Activated CD4-positive, alpha-beta memory T cell treated with anti-CD3 and anti-CD28 coated beads, Interleukin-2, amount 10 ng/mL, durations not matched to agents 7 days and 5 days (primary cell): ENCODE measurements at places on chromosomes 1 and 21. TPM values are rescaled to one million over a fixed set of nuclear protein-coding genes. Genes with fewer than 3 reads are reported as not detected.
A peak's percentile ranks its signal among the peaks of the same experiment; 100 is the strongest.

Gene MUL1
- total RNA-seq, result 21.0 TPM

Gene MPZ
- 8.1 TPM for total RNA-seq

Gene RIMS3
- total RNA-seq, result 5.6 TPM

Gene CDA
- not detected for total RNA-seq

Gene TMPRSS15
- total RNA-seq, result not detected

DNA sequence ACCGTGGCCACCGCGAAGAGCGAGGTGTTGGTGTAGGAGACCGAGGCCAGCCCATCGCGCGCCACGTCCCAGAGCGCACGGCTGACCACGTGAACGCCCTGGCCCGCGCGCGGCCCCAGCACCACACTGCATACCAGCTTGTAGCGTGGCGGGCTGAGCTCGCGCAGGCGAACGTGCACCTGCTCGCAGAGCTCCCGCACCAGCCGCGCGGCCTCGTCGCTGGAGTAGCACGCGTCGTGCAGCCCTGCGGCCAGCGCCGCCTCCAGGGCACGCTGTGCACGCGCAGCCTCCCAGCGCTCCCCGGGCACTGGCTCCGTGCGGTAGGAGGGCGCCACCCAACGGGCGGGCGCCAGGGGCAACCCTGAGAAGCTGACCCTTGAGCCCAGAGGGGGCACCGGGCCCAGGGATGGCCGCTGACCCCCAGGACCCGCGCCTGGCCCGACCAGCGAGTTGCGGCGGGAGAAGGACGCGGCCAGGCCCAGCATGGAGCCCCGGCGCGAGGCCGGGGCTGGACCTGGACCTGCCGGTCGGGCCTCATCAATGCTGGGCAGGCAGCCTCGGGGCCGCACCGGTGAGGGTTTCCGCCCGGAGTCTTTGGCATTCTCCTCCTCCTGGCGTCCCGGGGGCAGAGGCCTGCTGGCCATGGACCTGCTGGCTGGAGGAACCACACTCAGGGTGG lies 987 bp downstream of the DYNLT4 start:
- H3K27me3 ChIP-seq, result no peaks in the 10 kb centered on the region
- H3K36me3 ChIP-seq, result peaks cover 65% of the 10 kb centered on the region
- no peak overlapping the region for H3K4me3 ChIP-seq
- no peak for DNase-seq
- peak overlapping the region; percentile 98 for H3K27ac ChIP-seq
- H3K4me1 ChIP-seq, result peaks cover 87% of the 10 kb centered on the region

GRCh38 chr21:41726970-41727783 lies 39.7 kb downstream of the RIPK4 start:
- no peaks in the 10 kb centered on the region for H3K36me3 ChIP-seq
- no peak overlapping the region for H3K27ac ChIP-seq
- DNase-seq, result no peak
- no peak overlapping the region for H3K4me3 ChIP-seq
- peaks cover 44% of the 10 kb centered on the region for H3K27me3 ChIP-seq

GRCh38 chr1:113813218-113813617 lies 942 bp upstream of the RSBN1 start:
- peak overlapping the region; percentile 98 for H3K4me3 ChIP-seq
- peaks cover 49% of the 10 kb centered on the region for H3K36me3 ChIP-seq
- DNase-seq, result no peak
- peak overlapping the region; percentile 92 for H3K27ac ChIP-seq
- no peaks in the 10 kb centered on the region for H3K27me3 ChIP-seq

GRCh38 chr1:3671371-3672180 lies 19.3 kb downstream of the TP73 start:
- H3K4me3 ChIP-seq, result no peak overlapping the region
- H3K36me3 ChIP-seq, result no peaks in the 10 kb centered on the region
- peaks cover 10% of the 10 kb centered on the region for H3K27me3 ChIP-seq
- no peak for DNase-seq
- H3K4me1 ChIP-seq, result peaks cover 5% of the 10 kb centered on the region
- H3K27ac ChIP-seq, result no peak overlapping the region

GRCh38 chr1:46983166-46983829 lies 40.2 kb upstream of the CYP4X1 start:
- H3K36me3 ChIP-seq, result no peaks in the 10 kb centered on the region
- H3K27me3 ChIP-seq, result peaks cover 40% of the 10 kb centered on the region
- no peak for DNase-seq
- no peak overlapping the region for H3K4me3 ChIP-seq
- no peaks in the 10 kb centered on the region for H3K4me1 ChIP-seq

GRCh38 chr1:42731585-42731984 lies 8.5 kb downstream of the CLDN19 start:
- no peaks in the 10 kb centered on the region for H3K36me3 ChIP-seq
- H3K4me1 ChIP-seq, result peaks cover 2% of the 10 kb centered on the region
- no peak for DNase-seq
- H3K27me3 ChIP-seq, result no peaks in the 10 kb centered on the region
- H3K27ac ChIP-seq, result no peak overlapping the region

- peaks cover 6% of the 10 kb centered on the region for H3K27me3 ChIP-seq
- no peak overlapping the region for H3K4me3 ChIP-seq
- peaks cover 26% of the 10 kb centered on the region for H3K4me1 ChIP-seq
- H3K27ac ChIP-seq, result no peak overlapping the region
- H3K36me3 ChIP-seq, result no peaks in the 10 kb centered on the region
- DNase-seq, result no peak
Observed at GRCh38 chr1:151537112-151537511, 3.0 kb upstream of the TUFT1 start.

DNA sequence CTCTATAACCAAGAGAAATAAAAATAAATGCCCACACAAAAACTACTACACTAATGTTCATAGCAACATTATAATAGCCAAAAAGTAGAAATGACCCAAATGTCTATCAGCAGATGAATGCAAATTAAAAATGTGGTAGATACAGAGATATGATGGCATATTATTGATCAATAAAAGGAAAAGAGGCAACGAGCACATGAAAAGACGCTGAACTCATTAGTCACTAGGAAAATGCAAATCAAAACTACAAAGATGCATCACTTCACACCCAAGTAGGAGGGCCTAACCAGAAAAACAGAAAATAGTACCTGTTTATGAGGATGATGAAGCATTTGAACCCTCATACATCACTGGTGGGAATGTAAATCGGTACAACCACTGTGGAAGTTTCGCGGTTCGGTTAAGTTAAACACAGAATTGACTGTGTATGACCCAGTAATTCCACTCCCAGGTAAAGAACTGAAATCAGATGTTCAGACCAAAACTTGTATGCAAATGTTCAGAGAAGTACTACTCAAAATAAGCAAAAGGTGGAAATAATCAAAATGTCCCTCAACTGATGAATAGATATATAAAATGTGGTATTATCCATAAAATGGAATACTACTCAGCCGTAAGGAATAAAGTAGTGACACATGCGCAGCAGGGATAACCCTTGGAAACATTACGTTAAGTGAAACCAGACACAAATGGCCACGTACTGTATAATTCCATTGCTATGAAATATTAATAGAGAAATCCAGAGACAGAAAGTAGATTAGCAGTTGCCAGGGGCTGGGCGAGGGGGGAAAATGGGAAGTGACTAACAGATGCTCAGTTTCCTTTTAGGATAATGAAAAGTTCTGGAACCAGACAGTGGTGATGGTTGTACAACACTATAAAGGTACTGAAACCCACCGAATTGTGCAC lies 3.1 kb downstream of the USP48 start:
- H3K27me3 ChIP-seq, result no peaks in the 10 kb centered on the region
- DNase-seq, result peak; percentile 41
- H3K4me1 ChIP-seq, result peaks cover 55% of the 10 kb centered on the region
- H3K27ac ChIP-seq, result peak overlapping the region; percentile 84
- H3K36me3 ChIP-seq, result peaks cover 27% of the 10 kb centered on the region
- peak overlapping the region; percentile 57 for H3K4me3 ChIP-seq

DNA sequence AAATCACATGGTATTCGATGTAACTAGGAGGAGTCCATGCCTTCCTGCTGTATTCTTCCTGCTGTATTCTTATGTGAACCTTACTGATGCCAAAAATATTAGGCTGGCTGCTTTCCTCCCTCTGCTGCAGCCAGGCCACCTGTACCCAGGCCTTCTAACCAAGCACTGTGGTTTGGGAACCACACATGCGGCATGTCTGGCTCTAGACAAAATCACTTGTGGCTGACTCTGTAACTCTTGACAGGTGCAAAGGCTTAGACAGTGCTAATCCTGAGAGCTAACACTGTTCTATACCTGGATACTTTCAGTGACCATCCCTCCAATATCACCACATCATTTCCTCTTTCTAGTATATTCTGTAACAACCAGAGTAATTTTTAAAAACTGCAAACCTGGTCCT lies 67.7 kb downstream of the PCP4 start:
- H3K27ac ChIP-seq, result no peak overlapping the region
- H3K27me3 ChIP-seq, result no peaks in the 10 kb centered on the region
- no peaks in the 10 kb centered on the region for H3K4me1 ChIP-seq
- H3K4me3 ChIP-seq, result no peak overlapping the region

GRCh38 chr1:228906223-228906860 lies 171.1 kb downstream of the RHOU start:
- H3K4me3 ChIP-seq, result no peak overlapping the region
- no peaks in the 10 kb centered on the region for H3K4me1 ChIP-seq
- H3K27ac ChIP-seq, result no peak overlapping the region
- peaks cover 2% of the 10 kb centered on the region for H3K27me3 ChIP-seq

DNA sequence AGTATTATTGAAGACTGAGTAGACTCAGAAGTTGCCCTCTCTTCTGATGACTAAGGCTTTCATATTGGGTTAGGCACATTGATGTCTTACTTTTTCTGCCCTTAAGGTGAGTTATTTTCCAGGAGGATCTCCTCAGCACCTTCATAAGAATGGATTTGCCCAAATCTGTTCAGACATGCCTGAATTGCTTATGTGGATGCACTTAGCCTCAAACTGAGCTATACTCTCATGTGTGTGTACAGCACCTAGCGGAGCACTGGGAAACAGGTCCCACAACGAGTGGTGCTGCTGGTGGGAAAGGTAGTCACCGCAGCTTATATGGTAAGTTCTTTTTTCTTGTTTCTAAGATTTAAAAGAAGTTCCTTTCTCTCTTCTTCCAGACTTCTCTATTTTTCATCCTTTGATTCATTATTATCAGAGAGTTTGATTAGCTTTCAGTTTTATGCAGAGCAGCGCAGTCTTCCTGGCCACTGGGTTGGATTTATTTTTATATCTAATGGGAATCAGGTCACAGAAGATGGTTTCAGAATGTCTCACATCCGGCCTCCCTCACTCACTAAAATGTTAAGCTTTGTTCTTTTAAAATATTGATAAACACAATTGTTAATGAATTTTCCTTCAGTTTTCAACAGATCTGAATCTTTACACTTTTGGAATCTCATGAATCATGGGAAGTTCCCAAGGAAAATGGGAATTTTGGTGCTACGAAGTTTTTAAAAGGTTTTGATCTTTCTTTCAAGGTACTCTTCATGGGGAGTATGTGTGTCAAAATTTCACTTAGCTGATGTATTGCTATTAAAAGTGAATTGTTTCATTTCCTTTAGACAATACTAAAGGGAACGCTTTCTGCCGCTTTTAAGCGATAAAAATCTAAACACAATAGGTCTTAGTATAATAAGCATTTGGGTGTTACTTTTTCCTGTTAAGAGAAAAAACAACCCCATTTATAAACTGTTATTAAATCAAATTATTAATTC lies 58.5 kb downstream of the EXTL2 start:
- H3K27ac ChIP-seq, result no peak overlapping the region
- H3K36me3 ChIP-seq, result no peaks in the 10 kb centered on the region
- H3K27me3 ChIP-seq, result peaks cover 11% of the 10 kb centered on the region
- peaks cover 4% of the 10 kb centered on the region for H3K4me1 ChIP-seq
- H3K4me3 ChIP-seq, result no peak overlapping the region
- no peak for DNase-seq

DNA sequence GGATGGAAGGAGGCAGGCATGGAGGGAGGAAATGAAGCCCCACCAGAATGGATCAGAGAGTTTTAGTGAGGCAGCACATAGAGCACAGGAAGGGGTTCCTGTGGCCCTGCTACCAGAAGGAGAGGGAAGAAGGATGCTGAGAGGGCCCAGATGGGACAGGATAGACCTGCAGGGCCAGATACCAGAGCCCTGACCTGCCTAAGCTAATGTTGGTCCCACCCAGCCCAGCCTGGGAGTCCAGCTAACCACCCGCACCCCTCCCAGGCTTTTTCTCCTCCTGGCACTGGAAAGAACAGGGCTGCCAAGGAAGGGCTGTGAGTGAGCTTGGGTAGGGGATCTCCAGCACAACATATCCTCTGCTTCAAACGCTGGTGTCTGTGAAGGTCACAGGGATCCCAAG lies 6.9 kb downstream of the NECTIN4 start:
- H3K27ac ChIP-seq, result no peak overlapping the region
- H3K4me3 ChIP-seq, result no peak overlapping the region
- H3K4me1 ChIP-seq, result peaks cover 11% of the 10 kb centered on the region
- H3K27me3 ChIP-seq, result peaks cover 2% of the 10 kb centered on the region
- no peaks in the 10 kb centered on the region for H3K36me3 ChIP-seq

DNA sequence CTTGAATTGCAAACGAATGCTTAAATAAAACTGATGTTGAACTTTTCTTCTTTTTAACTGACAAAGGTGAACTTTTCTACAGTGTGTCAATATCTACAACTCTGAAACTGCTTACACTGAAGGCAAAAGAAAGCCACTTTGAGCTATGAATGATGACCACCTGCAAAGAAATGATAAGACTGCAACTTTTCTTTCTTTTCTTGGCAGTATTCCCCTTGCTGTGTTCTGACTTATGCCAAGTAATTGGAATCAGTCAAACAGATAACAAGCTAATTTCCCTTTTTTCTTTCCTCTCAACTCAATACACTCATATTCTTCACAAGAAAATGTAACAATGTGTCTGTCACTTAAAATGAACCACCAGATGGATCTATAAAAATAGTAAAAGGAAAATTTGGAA lies 588.1 kb upstream of the BRINP3 start:
- no peak overlapping the region for H3K27ac ChIP-seq
- H3K36me3 ChIP-seq, result no peaks in the 10 kb centered on the region
- DNase-seq, result no peak
- no peaks in the 10 kb centered on the region for H3K4me1 ChIP-seq

DNA sequence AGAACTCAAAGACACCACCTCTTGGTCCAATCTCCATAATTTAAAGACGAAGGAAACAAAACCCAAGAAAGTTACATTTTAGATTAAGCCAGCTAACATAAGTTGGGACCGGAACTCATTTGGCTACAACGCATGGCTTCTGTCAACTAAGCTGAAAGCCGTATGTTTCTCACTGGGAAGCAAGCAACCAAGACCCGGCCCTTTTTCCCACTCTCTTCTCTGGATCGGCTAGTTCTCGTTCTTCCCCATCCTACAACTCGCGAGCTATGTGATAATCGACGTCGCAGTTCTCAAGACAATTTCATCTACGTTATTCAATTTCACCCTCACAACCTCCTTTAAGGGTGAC lies 601 bp downstream of the CCT8 start:
- H3K27me3 ChIP-seq, result no peaks in the 10 kb centered on the region
- no peak for DNase-seq
- peak overlapping the region; percentile 93 for H3K27ac ChIP-seq
- peaks cover 58% of the 10 kb centered on the region for H3K4me1 ChIP-seq
- H3K4me3 ChIP-seq, result peak overlapping the region; percentile 97

- H3K4me3 ChIP-seq, result no peak overlapping the region
- no peak overlapping the region for H3K27ac ChIP-seq
- H3K4me1 ChIP-seq, result no peaks in the 10 kb centered on the region
- H3K27me3 ChIP-seq, result no peaks in the 10 kb centered on the region
- DNase-seq, result no peak
Observed at GRCh38 chr1:95169548-95169947, 52.4 kb downstream of the TLCD4 start.

GRCh38 chr21:27424601-27425000 lies 457.7 kb upstream of the ADAMTS5 start:
- no peak overlapping the region for H3K27ac ChIP-seq
- H3K4me3 ChIP-seq, result no peak overlapping the region
- no peak for DNase-seq
- H3K4me1 ChIP-seq, result no peaks in the 10 kb centered on the region

GRCh38 chr1:184801503-184801902 lies 46.8 kb upstream of the EDEM3 start:
- H3K36me3 ChIP-seq, result peaks cover 67% of the 10 kb centered on the region
- no peak overlapping the region for H3K4me3 ChIP-seq
- H3K27me3 ChIP-seq, result no peaks in the 10 kb centered on the region
- peaks cover 5% of the 10 kb centered on the region for H3K4me1 ChIP-seq
- DNase-seq, result no peak
